MG63 (cell line): ENCODE measurements at places on chromosomes 16 and 17.

GRCh38 chr16:30787613-30788378 is 791 bp upstream of the ZNF629 start:
- no peak for DNase-seq

- DNase-seq = no peak
Observed at GRCh38 chr17:60606036-60606435, 6.0 kb downstream of the PPM1D start.

- DNase-seq = no peak
Observed at GRCh38 chr16:30895627-30896260, 670 bp upstream of the CTF1 start.

GRCh38 chr17:69314246-69315065 is 12.5 kb downstream of the ABCA5 start:
- DNase-seq = no peak

DNA sequence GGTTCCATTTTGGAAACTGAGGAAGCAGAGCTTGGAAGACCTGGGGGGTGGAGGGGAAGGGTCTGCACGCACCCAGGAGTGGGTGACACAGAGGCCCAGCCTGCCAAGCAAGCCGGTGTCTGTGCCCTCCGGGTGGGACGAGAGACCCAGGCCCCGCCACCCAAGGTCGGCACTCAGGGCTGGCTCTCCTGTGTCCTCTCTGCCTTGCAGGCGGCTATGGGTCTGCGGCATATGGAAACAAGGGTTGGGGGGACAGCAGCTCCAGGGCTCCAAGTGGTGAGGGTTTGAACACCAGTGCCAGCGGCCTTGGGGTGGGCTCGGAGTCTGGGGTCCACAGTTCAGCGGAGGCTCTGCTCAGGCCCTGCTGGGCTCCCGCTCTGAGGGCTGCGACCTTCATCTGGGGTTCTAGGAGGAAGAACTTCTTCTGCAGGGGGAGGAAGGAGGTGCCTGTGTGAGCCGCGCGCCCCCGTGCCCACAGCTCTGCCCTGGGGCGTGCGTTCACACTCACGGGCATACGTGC is 4.6 kb upstream of the CD7 start:
- no peak for DNase-seq
